ENCODE measurements at places on chromosomes 1 and 21.

DNA sequence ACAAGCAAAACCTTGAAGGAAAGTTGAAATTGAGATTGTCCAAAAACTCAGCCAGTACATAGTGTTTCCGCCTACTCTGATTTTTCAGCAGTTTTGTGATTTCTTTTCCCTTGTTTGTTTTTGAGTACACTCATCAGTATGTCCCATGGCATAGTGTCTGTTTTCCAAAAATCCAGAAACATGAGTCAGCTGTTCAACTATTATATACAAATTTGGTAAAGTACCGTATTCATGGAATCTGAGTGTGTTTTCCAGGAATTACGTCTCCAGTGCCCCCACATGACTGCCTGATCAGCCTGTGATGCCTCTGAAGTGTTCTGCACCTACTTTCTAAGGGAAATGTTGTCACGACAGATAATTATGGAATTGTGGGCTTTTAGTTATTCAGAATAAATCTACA is 186.8 kb downstream of the LTN1 start:
- DNase-seq, result no peak

DNA sequence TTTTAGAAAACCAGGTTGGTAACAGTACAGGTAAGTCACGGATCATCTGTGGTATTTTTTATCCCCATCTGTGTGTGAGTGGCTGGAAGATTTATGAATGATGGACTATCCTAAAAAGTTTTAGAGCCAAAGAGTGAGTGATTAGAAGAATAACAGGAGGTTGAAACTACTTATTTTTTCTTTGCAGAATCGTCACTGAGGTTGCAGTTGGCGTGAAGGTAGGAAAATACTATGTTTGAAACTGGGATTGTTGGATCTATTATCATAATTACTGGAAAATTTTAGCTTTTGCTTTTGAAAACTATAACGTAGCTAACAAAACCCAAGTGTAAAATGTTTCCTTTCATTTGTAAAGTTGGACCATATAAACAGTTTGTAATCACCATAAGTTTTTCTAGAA is 1.8 kb downstream of the PTBP2 start:
- DNase-seq, result no peak

- no peak for DNase-seq
Measured at GRCh38 chr1:231850786-231851185, 224.2 kb downstream of the DISC1 start.

DNA sequence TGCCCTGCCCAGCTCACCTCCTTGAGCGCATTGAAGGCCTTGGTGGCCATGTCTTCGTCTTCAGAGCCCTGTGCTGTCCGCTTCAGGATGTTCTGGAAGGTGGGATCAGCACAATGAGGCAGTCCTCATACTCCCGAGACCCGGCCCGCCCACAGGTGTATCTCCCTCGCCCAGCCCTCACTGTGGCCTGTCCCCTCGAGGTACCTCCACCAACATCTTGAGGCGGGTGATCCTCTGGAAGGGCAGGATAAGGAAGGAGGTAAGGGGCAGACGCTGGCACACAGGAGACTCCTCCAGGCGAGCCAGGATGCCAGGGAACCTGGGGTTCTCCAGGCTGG is 7.1 kb downstream of the ARHGEF19 start:
- DNase-seq, result no peak

DNA sequence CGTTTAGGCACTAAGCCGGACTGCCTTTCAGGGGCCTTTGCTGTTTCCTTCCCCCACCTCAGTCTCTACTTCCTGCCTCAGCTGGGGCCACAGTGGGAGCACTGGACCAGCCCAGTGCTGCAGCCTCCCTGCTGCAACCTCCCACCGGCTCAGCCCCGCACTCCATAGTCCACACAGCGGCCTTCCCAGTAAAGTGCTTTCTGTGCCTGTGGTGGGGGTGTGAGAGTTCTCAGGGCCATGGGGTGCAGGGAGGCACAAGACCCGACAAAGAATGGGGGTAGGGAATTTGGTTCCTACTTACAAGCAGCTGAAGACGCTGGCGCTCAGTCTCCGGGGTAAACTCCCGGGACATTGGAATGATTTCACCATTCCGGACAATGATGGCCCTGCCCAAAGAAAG is 3.5 kb downstream of the PPM1J start:
- DNase-seq, result no peak

- no peak for DNase-seq
Measured at GRCh38 chr1:245598524-245599305, 443.9 kb downstream of the KIF26B start.

GRCh38 chr1:60413091-60413490 is 339.5 kb upstream of the C1orf87 start:
- no peak for DNase-seq

DNA sequence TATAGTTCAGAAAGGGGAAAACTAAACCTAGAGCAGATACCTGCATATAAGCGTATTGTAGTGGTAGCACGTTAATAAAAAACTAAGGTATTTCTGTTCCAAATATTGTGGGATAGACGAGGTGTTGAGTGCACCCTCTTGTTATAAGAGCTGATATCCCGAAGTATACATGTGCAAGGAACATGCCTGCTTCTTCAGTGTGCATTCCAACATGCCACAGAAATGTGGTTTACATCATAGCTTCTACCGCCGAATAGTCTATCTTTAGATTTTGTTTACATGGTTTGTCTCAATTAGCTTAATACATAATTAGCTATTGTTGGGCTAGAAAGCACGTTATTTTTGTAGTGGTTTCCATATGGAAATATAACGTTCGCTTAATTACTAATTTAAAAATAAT is 2.2 kb downstream of the CHRM3 start:
- DNase-seq, result no peak

DNA sequence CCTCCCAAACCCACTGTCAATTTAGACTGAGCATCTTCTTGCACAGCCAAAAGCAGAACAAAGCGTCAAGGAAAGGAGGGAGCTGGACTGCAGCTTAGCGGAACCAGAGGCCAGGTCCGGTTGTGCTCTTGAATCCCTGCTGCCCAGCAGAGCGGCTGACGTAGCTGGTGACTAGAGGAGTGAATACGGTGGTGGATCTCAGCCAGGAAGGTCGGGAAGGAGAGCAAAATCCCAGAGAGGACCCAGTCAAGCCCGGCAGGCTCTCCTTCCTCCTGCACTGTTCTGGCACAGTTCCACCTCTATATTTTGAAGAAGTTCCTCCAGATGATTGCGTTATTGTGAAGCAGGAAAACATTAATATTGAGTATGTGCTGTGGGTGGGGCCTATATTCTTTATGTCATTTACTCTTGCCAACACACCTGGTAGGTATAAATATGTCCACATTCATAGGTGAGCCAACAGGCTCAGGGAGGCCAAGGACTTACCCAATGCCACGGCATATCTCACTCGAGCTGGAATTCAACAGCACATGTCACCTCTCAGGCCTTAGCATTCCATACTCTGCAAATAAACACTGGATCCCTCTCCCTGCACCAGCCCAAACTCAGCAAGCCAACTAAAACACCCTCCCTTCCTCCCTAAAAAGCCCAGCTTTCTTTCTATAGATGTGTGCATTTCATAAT is 23.6 kb upstream of the ABCB10 start:
- peak; percentile 21 for DNase-seq

GRCh38 chr1:232876506-232877364 is 71.5 kb downstream of the MAP10 start:
- no peak for DNase-seq

DNA sequence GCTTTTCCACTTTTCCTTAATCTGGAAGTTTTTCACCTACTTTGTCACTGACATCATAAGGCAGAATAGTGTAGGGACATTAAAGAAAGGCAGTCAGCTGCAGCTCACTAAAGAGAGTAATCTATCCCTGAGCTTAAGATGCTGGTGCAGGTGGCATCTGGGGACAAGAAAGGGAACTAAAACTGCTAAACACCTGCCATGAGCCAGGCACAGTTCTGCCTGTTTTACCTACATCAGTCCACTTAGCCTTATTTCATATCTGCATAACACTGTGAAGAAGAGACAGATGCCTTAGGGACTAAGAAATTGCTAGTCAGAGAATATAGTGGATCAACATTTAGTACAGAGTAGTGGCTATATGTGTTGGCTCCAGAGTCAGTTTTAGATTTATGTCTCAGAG is 88.1 kb downstream of the GPATCH2 start:
- no peak for DNase-seq

DNA sequence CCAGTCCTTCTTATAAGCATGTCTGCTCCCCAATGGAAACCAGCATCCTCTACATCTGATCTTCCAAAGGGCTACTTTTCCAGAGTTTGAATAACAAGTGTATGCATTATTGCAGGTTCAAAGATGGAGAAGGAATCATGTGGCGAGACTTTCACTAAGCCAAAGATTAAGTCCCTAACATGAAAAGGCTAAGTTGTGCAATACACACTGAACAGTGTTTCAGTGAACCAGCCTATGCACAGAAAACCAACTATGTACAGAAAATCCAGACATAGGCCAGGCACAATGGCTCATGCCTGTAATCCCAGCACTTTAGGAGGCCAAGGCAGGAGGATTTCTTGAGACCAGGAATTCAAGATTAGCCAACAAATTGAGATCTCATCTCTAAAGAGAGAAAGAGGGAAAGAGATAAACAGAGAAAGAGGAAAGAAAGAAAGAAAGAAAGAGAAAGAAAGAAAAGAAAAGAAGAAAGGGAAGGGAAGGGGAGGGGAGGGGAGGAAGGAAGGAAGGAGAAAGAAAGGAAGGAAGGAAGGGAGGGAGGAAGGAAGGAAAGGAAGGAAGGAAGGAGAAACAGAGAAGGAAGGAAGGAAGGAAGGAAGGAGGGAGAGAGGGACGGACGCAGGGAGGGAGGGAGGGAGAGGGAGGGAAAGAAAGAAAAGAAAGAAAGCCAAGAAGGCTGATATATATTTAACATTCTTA is 181.7 kb downstream of the LTN1 start:
- DNase-seq, result no peak

DNA sequence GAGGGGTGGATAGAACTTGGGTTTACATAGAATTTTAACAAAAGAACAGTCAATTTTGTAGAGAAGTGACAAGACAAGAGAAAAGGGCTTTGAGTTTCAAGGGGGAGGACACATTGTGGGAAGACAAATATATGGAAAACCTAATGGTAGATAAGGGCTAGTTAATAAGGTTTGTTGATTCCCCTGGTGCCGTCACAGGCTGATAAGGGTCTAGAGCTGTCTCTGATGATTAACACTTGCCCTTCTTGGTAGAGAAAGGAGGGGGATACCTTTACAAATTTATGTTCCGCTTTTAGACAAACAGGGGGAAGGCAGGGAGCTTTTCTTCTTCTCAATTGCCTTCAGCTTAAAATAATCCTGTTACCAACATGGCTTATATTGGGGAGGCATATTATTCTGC is 124.3 kb downstream of the ETS2 start:
- no peak for DNase-seq

GRCh38 chr1:43853161-43853921 is 80.3 kb upstream of the ARTN start:
- no peak for DNase-seq

DNA sequence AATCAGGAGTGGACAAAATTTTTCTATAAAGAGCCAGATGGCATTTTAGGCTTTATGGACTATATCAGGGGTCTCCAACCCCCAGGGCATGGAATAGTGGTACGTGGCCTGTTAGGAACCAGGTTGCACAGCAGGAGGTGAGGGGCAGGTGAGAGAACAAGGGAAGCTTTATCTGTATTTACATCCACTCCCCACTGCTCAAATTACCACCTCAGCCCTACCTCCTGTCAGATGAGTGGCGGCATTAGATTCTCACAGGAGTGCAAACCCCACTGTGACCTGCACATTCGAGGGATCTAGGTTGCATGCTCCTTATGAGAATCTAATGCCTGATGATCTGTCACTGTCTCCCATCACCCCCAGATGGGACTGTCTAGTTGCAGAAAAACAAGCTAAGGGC is 13.9 kb downstream of the PHTF1 start:
- DNase-seq, result no peak

- no peak for DNase-seq
Measured at GRCh38 chr1:153509729-153510354, 25.9 kb downstream of the S100A6 start.
